Activated T-cell treated with anti-CD3 and anti-CD28 coated beads, Interleukin-2, amount 50 U/mL, for 4 hours (primary cell): ENCODE measurements at places on chromosomes 4 and X. TPM values are rescaled to one million over a fixed set of nuclear protein-coding genes. Genes with fewer than 3 reads are reported as not detected.

- DNase-seq, result no peak
These were observed 378.5 kb upstream of the ZFP42 start for GRCh38 chr4:187617113-187617512.

DNA sequence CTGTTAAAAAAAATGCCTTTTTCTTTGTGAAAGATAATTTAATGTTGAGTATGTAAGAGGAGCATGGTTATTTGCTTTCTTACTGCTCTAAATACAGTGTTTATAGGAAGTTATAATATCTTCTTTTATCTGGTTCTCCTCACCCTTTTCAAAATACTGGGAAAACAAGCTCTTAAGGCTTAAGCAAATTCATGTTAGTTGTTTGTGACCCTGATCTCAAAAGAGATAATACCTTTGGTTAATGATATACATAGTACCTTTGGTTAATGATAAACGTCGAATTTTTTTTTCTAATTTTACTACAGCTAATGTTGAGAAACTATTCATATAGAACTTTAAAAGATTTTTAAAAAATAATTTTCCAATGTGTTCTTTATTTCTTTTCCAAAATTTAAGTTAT lies 180.1 kb downstream of the RAPGEF2 start:
- DNase-seq, result no peak

DNA sequence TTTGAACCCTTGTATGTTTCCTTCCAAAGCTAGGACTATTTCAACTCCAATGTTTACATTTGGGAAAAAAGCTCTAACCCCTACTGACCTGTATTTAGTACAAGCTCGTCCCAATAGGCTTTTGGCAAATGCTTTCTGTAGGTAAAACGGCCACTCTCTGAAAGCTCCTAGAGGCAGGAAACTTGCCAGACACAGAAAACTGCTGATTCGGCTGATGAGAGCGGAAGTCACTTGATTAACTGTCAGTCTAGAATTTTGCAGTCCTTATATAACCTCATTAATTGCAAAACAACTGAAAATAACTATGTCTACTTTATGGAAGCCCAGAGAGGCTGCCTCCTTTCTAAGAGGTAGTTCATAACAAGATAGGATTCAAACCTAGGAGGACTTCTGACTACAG lies 108.1 kb downstream of the TSPAN7 start:
- DNase-seq, result no peak

- DNase-seq, result no peak
These were observed 29.8 kb downstream of the ACOX3 start for GRCh38 chr4:8410641-8411271.

DNA sequence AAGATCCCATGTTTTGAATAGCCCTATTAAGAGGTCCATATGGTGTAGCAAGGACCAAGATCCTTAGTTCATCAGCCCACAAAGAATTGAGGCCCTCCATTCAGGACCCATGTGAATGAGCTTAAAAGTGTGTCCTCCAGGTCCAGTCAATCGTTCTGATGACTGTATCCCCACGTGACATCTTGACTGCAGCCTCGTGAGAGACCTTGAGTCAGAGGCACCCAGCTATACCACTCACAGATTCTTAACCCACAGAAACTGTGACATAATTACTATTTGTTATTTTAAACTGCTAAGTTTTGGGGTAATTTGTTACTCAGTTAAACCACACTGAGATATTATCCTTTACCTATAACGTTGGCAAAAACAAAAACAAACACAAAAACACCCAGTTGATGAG lies 62.4 kb downstream of the ZNF182 start:
- DNase-seq, result no peak

- no peak for DNase-seq
These were observed 48.0 kb upstream of the TMEM154 start for GRCh38 chr4:152727784-152728183.

The CCNA2 gene
- total RNA-seq, result 9.7 TPM
